ENCODE measurements at places on chromosomes 1 and 21.

GRCh38 chr1:214384373-214385079 lies 103.6 kb downstream of the SMYD2 start:
- no peak for DNase-seq

GRCh38 chr1:32538887-32539583 lies at the start of gene ZBTB8A:
TSS of gene ZBTB8A (plus strand) at chr1:32539427. CDS start at chr1:32592932, 53,505 bp downstream.
- DNase-seq = peak; percentile 84

DNA sequence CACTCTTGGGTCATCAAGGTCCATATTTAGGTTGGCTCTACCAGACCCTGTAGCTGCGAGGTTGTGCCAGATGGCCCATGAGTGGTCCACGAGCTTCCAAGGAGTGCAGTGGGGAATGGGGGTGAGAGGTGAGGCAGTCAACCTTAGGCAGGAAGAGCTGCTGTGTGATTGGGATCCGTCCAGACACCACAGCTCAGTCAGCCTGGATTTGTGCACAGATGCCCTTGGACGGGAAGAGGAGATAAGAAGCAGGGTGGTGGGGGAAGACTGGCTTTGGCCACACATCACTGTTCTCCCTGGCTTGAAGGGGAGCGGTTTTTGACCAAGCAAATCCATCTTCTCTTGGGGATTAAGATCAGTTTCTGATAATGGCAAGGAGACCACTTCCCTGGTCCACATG lies 130.6 kb downstream of the IGSF21 start:
- no peak for DNase-seq

- no peak for DNase-seq
Observed at GRCh38 chr1:162141281-162142054, 72.0 kb downstream of the NOS1AP start.

DNA sequence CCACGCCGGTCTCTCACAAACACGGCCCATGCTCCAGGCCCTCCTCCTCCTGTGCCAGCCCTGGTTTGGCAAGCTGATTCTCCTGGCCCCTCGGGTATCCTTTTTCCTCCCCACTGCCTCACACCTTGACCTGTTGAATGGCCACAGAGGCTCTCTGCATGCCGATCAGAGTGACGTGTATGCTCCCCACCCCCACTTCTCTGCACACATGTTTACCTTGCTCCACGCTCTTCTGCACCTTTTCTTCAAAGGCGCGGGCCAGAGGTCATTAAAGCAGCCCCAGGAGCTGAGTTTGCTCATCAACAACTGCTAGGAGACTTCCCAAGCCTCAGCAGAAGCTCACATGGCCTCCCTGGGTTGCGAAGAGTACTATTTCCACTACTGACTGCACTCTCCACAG lies 139.3 kb upstream of the EDN2 start:
- DNase-seq = peak; percentile 65

DNA sequence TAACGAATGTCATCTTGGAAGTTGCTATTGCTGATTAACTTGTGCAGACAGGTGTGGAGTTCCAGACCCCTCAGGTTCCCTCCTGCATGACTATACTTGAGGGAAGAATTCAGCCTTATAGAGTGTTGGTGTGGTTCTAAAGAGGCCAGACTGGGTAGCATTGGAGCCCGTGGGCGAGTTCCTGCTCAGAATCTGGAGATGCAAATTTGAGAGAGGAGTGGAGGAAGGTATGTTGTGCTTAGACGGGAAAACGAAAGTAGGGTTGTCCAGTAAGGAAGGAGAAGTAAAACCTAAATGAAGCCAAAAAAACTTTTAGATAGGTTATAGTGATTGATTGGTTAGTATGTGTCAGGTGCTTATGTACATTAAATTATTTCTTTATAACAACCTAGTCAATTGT lies 79.2 kb downstream of the ZNF326 start:
- no peak for DNase-seq

GRCh38 chr1:6418668-6419396 lies 887 bp downstream of the HES2 start:
- DNase-seq = no peak

GRCh38 chr1:66267201-66267940 lies 266.6 kb upstream of the SGIP1 start:
- DNase-seq = no peak

- DNase-seq = no peak
Observed at GRCh38 chr1:7956218-7957032, 5.1 kb upstream of the PARK7 start.

GRCh38 chr1:224113545-224113917 lies 380 bp upstream of the FBXO28 start:
- DNase-seq = no peak

DNA sequence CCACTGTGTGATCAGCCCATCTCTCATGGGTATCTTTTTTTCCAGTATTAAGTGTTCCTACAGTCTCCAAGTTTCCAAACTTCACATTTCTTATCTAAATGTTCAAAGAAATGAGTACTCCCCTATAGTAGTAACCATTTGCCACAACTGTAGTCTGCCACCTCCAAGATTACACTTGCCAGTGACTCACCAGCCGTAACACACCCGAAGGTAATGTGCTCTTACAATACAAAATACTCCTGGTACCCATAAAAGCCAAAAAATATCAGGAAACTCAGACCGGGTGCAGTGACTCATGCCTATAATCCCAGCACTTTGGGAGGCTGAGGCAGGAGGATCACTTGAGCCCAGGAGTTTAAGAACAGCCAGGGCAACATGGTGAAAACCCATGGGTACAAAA lies 20.5 kb upstream of the ZNF496 start:
- DNase-seq = no peak

GRCh38 chr1:114831276-114831994 lies 23.2 kb upstream of the SYCP1 start:
- no peak for DNase-seq

DNA sequence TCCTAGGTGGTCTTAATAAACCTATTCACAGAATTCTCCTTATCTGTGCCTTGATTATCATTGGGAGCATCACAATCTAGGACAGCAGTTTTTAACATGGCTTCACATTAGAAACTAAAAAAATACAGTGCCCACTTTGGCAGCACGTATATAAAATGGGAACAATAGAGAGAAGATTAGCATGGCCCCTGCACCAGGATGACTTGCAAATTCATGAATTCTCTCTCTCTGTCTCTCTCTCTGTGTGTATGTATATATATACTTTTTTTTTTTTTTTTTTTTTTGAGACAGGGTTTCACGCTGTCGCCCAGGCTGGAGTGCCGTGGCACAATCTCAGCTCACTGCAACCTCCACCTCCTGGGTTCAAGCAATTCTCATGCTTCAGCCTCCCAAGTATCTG lies 6.2 kb upstream of the PPP1R8 start:
- DNase-seq = no peak

DNA sequence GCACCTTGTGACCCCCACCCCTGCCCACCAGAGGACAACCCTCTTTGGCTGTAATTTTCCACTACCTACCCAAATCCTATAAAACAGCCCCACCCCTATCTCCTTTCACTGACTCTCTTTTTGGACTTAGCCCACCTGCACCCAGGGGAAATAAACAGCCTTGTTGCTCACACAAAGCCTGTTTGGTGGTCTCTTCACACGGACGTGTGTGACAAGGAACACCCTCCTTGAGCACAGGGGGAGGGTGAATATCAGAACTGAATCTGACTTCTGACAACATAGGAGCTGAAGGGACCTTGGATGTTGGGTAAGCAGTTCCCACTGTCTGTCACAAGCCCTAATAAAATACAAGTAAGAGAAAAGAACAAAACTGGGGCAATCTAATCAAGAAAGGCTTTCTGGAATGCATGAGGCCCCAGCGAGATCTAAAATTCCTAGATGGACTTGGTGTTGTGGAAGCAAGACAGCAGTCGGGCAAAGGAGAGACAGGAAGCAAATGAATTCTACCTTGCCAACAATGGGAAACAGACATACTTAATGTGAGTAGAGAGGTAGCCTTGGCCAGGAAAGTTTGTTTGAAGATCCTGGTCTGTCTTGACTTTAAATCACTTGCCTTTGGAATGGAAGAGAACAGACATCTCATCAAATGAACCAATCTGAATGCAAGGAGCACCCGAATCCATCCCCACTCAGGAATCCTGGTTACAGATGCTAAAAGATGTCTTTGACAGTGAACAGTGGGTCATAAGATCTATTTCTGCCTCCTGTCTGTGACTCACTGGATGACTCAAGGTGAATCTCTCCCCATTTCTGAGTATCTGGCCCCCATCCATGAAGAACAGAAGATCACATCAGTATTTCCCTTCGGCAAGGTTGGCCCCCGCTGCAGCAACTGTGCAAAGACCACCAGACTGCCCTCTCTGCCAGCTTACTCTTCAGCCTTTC lies 53.3 kb downstream of the OLFML3 start:
- DNase-seq = no peak

- no peak for DNase-seq
Observed at GRCh38 chr1:68409426-68409825, 40.3 kb downstream of the RPE65 start.

GRCh38 chr1:23848673-23849616 lies 19.1 kb downstream of the FUCA1 start:
- DNase-seq = no peak

GRCh38 chr1:24390924-24391782 lies 22.4 kb downstream of the STPG1 start:
- DNase-seq = peak; percentile 89

- no peak for DNase-seq
Observed at GRCh38 chr1:86928819-86929218, 14.4 kb downstream of the HS2ST1 start.

- DNase-seq = no peak
Observed at GRCh38 chr21:37683396-37684114, 232.7 kb downstream of the KCNJ6 start.

DNA sequence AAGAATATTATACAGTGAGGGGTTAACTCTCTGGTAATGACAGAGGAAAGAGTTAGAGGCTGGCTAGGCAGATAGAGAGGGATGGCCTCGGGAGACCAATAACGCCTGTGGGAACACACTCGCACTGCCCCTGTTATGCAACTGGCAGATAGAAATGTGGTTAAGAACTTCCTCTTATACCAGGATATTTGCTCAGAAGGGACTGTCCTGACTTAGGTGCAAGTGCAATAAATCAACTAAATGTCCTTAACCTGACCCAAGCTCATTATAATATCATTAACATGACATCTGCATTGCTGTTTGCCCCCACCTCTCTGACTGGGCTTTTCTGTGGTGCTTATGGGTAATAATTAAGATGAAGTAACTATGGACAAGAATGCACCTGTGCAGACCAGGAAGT lies 1518.0 kb downstream of the NCAM2 start:
- DNase-seq = no peak

- DNase-seq = no peak
Observed at GRCh38 chr1:34858901-34859445, 576 bp downstream of the SMIM12 start.

DNA sequence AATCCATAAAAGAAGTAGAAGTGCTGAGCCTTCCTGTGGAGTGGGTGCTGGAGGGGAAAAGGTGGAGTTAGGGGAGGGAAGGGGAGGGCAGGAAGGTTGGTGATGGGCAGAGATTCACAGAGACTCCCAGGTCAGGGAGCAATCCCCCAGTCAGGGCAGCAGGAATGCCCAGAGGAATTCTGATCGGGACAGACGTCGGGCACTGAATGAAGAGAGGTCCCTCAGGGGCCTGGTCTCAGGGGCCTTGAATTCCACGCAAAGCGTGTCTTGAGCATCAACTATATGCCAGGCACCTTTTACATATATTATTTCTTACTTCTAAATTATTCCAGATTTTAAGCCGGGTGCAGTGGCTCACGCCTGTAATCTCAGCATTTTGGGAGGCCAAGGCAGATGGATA lies 7.2 kb upstream of the PADI1 start:
- DNase-seq = peak; percentile 23

DNA sequence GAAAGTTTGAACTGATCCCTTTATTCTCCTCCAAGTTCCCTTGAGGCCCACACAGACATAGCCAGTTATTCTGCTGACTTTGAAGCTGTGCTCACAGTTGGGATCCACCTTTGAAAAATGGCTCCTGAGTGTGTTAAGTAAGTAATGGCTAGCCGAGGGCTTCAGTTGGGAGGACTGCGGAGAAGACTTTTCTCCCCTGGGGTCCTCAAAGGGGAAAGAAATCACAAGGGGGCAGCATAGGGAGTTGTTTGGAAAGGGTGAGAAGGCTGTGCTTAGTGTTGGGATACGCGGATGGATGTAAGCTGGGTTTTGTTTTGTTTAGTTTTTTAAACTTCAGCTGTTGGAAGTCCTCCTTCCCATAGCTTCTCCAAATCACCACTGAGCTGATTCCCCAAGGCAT lies 8.3 kb downstream of the PGM1 start:
- no peak for DNase-seq

DNA sequence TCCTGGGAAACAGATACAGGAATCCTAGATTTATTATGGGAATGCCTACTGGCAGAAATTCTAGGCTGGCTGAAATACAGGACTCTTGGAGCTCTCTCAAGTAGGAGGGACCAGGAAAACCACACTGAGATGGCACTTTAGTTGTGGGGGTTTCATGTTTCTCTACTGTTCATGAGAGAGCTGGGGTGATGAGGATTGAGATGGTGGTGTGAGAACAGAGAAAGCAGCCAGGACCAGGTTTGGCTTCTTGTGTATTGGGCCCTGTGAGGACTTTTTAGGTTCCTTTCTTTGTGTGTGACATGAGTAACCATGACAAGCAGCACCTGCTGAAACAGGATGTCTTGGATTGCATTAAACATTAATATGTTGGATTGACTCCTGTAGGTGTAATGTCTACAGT lies 4.9 kb downstream of the ARID1A start:
- no peak for DNase-seq

DNA sequence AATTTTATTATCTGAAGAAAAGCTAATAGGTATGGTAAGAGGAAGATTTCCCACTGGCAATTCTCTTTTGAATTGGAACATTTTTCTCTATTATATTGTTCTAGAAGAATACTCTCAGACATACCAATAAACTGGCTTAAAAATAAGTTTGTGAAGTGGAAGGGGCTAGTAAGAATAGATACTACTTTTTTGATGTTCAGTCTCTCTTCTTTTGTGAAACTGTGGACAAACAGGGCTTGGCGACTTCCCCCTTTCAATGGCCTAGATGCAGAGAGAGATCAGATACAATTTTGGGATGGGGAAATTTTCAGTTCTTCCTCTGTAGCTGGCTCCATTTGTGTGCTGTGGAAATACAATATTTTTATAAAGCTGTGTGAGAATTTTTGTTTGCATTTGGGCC lies 2.5 kb downstream of the PBX1 start:
- no peak for DNase-seq

GRCh38 chr1:88009916-88010315 lies 674.2 kb upstream of the PKN2 start:
- no peak for DNase-seq

DNA sequence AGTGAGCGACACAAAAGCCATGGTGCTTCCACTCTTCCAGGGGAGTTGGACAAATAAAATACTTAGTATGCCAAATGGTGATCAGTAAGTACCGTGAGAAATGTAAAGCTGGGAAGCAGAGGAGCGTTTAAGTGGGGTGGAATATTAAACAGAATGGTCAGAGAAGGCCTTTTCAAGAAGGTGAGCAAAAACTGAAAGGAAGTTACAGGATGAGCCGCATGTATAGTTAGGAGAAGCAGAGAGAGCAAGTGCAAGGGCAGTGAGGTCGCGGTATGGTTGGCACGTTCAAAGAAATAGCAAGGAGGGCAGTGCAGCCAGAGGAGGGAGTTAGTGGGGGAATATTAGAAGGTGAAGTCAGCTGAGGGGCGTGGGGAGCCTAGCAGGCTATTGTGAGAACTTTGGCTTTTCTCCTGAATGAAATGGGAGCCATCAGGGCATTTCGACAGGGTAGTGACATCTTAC lies 748 bp upstream of the ATP6V0B start:
- no peak for DNase-seq

- peak; percentile 42 for DNase-seq
Observed at GRCh38 chr21:38833117-38833516, 27.4 kb downstream of the ETS2 start.

Measured in osteocyte (in vitro differentiated cells).